NB4 (cell line): ENCODE measurements at places on chromosomes 2 and 18.

DNA sequence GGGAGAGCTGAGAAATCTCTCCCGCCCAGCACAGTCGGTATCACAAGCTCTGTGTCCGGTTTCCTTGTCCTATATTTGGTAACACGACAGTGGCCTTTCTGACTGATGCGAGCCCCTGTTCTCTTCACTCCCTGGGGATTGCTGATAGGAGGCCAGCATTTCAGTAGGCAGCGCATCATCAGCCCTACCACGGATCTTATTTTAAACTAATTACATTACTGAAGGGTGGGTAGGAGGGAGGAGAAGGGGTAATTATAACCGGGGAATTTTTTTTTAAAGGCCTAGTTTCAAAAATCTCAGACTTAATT lies 125.6 kb upstream of the LGALSL start:
- DNase-seq: no peak

- DNase-seq: no peak
Observed at GRCh38 chr2:86037795-86038192, 67.9 kb downstream of the POLR1A start.

DNA sequence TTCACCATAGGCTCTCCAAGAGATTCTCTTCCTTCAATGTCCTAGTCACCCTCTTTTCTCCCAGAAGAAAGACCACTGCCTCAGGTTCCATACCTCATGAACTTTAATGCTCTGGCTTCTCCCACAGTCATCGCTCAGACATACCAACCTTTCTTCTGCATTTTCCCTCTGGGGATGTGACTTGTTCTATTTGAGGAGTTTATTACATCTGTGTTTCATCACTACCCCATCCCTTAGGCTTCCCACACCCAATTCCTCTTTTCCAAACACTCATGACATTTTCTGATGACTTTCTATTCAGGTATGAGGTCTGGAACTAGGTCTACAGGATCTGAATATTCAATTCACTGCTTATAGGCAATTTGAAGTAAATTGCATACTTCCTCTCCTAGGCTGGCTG lies 298.6 kb upstream of the MAP2 start:
- DNase-seq: no peak

DNA sequence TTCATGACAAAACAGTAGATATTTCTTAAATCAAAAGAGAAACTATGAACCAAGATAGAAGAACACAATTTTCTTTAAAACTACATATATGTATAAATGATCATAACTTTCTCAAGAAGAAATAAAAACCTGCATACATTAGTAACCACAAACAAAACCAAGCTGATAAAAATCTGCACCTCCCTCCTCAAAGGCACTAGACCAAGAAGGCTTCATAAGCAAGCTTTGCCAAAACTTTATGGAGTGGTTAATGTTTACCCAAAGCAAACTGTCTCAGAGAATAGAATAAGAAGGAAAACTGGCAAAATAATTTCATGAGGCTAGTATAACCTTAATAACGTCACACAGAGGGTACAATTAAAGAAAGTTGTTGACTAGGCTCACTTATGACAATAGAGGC lies 138.3 kb downstream of the ZBTB7C start:
- no peak for DNase-seq

GRCh38 chr2:177285892-177286715 lies 21.6 kb upstream of the NFE2L2 start:
- no peak for DNase-seq

DNA sequence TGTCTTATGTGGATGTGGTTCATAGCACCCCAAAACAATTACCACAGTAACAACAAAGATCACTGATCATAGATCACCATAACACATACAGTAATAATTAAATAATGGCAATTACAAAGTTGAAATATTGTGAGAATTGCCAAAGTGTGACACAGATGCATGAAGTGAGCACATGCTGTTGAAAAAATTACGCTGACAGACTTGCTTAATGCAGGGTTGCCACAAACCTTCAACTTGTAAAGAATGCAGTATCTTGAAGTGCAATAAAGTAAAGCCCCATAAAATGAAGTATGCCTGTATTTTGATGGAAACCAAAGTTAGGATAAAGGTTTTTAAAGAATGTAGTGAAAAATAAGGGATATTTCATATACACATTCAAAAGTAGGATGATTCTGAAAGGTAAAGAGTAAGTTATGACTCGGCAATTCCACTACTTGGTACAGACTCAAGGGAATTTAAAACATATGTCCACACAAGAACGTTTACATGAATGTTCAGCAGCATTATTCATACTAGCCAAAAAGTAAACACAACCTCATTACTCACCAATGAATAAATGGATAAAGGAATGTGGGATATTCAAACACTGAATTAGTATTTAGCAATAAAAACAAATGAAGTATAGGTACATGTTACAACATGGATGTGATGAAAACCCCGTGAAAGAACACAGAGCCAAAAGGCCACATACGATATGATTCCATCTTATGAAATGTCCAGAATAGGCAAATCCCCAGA lies 61.6 kb downstream of the SCN9A start:
- no peak for DNase-seq

DNA sequence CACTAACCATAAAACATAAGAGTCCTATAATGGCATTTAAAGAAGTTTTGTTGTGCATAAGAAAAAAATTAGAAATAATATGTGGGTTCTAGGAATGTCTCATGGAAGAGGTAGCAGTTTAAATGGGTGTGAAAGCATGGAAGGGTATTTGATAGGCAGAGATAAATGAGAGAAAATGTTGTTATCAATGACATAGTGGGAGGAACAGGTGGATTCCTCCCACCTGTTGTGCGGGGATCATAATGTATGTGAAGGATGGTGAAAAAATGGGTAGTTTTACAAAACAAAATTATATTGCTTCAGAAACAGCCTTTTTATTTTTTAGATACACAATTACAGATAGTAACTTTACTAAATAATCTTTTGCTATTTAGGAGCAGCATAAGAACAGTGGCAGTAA lies 41.7 kb downstream of the RIT2 start:
- no peak for DNase-seq

GRCh38 chr2:133835821-133836619 lies 267.8 kb upstream of the NCKAP5 start:
- no peak for DNase-seq

GRCh38 chr2:3303583-3304406 lies 73.8 kb downstream of the EIPR1 start:
- peak; percentile 76 for DNase-seq

GRCh38 chr18:79258447-79258846 lies 137.3 kb upstream of the NFATC1 start:
- DNase-seq: no peak

DNA sequence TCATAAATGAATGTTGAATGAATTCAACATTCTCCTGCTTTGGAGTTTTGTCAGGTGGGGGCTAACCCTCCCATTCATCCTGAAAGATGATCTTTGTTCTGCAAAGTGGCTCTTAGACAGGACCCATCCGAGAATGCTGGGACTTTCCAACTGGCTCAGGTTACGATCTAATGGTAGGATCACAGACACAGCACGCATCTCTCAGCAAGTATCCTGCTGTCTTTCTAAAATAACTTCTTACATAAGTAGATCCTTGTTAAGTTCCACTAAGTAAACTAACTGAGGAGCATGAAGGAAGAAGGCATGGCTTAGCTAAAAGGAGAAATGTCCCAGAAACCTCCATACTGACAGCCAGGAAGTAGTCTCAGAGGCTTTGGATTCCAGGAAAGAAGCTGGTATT lies 23.7 kb downstream of the CYP27A1 start:
- DNase-seq: no peak

DNA sequence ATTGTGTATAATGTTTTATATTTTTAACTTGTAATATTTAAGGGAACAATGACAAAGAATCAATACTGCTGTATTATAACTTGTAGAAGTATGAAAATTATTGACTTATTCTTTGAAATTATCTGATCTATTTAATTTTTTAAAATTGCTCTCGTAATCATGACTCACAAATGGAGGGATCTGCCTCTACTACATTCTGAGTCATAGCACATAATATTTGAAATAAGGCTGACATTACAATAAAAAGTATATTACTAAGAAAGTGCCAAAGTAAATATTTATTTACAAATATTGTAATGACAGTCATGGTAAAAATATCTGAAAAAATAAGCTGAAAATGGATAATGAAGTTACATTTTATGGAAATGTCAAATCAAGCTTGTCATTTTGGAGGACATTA lies 1144.6 kb upstream of the CDH2 start:
- DNase-seq: no peak

DNA sequence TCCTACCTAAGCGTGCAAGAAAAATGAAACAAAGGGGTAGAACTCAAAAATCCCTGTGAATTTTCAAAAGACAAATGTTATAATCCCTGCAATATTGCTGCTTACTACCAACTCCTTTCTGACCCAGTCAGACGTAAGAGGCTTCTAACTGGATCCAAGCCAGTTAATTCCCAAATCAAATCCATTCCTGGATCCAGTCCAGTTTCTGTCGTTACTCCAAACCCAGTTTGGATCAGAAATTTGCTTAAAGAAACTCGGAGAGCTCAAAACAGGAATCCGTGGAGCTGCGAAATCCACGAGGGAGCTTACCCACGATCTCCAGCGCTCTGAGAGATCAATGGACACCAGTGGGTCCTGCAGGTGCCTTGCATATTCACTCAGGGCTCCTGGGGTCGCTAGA lies 62.8 kb upstream of the IKZF2 start:
- DNase-seq: no peak

DNA sequence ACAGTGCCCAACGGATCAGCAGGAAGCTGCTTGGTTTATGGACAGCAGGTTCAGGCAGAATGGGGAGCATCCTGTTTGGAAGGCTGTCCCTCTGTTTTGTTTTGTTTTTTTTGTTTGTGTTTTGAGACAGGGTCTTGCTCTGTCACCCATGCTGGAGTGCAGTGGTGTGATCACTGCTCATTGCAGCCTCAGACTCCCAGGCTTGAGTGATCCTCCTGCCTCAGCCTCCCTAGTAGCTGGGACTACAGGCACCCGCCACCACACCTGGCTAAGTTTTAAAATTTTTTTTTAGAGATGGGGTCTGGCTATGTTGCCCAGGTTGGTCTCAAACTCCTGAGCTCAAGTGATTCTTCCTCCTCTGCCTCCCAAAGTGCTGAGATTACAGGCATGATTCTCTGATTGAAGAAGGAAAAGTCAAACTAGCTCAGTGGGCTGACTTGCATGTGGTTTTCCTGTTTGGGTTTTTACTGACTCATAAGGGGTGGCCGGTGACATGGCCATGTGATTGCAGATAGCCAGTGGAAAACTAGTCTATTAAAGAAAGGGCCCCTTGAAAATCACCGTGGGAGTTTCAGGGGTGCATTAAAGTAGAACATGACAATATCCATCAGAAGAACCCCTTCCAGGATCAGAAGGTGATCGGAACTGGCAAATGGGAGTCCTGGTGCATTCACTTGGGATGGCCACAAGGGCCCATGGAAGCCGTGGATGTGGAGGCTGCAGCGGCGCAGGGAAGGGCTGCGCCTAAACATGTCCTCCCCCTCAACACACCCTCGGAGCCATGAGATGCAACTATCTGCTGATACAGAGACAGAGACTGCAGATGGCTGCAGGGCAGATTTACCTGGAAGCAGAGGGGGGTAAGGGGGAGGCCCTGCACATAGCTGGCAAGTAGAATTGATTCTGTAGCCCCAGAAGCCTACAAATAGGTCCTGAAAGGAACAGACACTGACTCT lies 26.5 kb downstream of the AQP12B start:
- DNase-seq: peak; percentile 70

- no peak for DNase-seq
Observed at GRCh38 chr18:40652321-40652720, 1302.7 kb upstream of the PIK3C3 start.

DNA sequence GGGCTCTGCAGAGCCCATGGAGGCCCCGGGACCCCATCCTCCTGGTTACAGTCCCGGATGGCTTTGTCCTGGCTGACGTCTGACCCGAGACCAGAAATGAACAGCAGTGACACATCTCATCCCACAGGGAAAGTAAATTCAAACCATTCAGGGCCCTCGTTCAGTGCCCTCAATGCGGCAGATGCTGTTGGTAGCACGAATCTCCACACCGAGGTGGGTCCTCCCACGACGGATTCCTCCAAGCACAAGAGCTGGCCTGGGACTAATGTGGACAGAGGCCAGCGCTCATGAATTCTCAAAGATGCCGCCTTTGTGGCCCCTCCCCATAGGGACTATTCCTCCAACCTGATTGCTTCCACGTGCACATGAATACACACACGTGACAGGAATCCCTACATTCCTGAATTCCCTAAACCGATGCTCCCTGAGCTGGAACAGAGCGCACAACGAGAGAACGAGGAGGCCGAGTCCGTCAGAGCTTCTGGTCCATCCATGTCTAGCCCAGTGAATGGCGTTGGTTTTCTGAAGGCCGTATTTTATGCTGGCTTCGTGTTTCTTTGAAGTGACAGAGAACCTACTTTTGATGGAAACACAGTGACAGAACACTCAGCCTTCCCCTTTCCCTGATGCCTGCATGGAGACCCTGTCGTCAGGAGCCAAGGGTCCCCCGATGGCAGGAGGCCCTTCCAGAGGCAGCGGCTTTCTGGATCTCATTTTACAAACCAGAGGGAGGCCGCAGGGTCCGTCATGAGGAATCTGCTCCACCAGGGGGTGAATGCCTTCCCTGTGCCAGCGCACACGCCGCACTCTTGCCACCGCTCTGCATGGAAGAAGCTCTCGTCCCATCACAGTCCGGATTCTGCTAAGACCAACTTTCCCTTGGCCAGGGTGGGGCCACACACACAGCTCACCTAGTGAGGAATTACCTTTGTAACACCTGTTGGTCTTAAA lies 64.3 kb upstream of the SNTG2 start:
- no peak for DNase-seq

DNA sequence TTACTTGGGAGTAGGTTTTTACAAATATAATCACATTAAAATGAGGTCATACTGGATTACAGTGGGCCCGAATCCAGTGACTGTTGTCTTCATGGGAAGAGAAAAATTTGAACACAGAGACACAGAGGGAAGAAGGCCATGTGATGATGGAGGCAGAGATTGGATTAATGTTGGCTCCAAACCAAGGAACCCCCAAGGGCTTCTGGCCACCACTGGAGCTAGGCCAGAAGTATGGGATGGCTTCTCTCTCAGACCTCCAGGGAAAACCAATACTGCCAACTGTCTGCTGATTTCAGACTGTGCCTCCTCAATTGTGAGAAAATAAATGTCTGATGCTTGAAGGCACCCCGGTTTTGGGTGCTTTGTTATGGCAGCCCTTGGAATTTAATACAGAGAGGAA lies 76.0 kb downstream of the ALPK2 start:
- no peak for DNase-seq

- DNase-seq: peak; percentile 10
Observed at GRCh38 chr2:110748489-110748867, 16.1 kb downstream of the ACOXL start.

- DNase-seq: no peak
Observed at GRCh38 chr2:130346741-130347066, 4.0 kb downstream of the IMP4 start.

DNA sequence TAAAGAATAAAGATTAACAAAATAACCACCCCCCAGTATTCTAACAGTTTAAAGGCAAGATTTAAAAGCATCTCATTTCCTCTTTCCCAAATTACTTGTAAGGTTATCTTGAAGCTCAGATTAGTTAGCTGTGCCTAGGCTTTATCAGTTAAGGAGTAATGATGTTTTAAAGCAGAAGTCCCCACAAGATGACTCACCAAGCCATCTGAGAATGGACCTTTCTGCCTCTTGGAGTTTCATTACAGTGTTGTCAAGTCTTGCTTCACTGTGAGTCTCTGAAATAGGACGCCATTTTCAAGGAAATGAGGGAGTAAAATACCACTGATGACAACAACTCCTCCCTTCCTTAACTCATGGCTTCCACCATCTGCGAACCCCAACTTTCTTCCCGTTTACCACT lies 35.9 kb downstream of the ZNF385B start:
- peak; percentile 42 for DNase-seq

GRCh38 chr18:12287684-12288402 lies 20.2 kb upstream of the TUBB6 start:
- DNase-seq: no peak

GRCh38 chr2:6370753-6371551 lies 494.8 kb downstream of the CMPK2 start:
- no peak for DNase-seq
